ENCODE measurements at places on chromosomes 1 and 21.

DNA sequence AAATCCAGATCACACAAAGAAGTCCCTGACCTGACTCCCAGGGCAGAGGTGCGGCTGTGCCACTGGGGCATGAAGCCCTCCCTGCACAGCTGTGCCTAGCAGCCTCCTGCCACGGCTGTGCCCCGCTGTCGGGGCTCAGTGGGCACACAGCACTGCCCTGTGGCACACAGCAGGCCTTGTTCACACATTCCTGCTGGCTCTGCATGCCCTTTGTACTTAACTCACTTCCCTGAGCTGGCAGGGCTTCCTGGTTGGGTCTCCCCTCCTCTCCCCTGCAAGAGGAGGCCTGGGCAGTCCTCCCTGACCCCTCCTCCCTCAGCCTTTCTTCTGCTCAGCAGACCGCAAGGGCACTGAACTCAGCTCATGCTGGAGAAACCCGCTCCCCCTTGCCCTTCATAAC lies 14.8 kb downstream of the LHX4 start:
- no peak for DNase-seq

- DNase-seq, result no peak
These were observed 492.0 kb upstream of the USP24 start for GRCh38 chr1:55707196-55707595.

DNA sequence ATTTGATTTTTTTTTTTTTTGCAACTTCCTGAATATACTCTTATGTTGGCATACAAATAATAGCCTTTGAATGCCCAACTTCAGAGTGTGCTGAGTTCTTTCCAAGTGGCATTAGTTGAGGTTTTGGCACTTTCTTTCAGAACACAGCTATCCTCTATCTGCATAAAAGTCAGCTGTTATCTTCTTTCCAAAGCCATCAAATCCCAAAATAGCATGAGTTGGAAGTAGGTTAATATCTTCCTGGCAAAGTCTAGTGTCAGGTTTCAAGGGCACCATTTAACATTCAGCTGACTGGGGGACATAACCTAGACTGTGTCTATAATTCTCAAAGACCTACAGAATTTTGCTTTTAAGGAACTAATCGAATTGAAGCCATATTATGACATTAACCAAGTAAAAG lies 223.9 kb downstream of the PLPP3 start:
- no peak for DNase-seq

DNA sequence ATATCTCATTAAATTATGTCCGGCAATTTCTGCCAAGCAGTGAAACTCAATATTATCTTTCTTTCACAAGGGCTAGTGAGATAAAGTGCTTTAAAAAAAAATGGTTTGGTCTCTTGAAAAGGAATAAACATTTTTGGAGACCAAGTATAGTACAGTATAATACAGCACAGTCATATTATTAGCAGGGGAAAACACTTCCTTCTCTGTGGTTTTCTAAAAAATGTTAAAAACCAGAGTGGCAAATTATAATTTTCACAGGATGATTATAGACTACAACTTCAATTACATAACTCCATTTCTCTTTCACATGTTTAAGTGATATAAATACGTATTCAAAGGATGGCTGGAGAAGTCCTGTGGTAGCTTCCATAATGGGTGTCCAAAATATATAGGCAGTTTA lies 170.3 kb upstream of the DMRTA2 start:
- no peak for DNase-seq

GRCh38 chr1:51622455-51622913 lies 5.6 kb downstream of the OSBPL9 start:
- peak; percentile 31 for DNase-seq

- no peak for DNase-seq
These were observed 13.5 kb downstream of the MOV10 start for GRCh38 chr1:112687785-112688496.

DNA sequence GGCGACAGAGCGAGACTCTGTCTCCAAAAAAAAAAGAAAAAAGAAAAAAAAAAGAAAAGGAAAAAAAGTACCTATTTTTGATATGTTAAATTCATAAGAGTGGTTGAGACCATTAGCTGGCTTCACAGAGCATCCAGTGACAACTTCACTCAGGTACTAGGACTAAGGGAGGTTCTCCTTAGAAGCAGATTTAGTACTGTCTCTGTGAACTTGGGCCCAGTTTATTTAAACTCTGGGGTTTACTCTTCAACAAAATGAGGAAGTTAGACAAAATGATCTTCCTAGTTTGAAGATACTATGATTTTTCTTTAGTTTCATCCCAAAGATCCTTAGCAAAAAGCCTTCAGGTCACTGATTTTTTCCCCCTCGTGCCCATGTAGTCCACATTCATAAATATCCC lies 21.2 kb downstream of the MACO1 start:
- no peak for DNase-seq

GRCh38 chr1:115927971-115928370 lies 48.3 kb upstream of the SLC22A15 start:
- DNase-seq, result no peak

GRCh38 chr1:10032590-10033358 lies at the start of gene UBE4B:
TSS of gene UBE4B (plus strand) at chr1:10032958. CDS start at chr1:10033671, 713 bp downstream.
- peak; percentile 98 for DNase-seq

DNA sequence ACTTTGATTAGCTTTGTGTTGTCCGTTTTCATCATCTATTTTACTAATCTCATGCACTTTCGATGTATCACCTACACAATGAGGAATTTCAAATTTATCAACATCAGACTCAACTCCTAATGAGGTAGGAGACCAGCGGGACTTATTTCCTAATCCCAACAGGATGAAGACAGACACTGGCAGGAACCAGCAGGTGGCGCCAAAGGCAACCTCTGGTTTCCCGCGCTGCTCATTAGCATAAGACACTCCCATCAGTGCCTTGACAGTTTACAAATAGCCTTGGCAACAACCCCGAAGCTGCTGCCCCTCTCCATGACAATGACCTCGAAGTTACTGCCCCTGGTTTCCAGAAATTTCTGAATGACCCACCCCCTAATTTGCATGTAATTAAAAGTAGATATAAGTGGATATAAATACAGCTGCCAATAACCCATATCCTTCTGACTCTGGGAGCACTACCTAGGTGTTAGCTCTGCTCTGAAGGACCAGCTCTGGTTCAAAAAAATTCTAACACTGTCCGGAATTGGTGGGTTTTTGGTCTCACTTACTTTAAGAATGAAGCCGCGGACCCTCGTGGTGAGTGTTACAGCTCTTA lies 974.8 kb downstream of the ADGRL2 start:
- DNase-seq, result no peak

- DNase-seq, result no peak
These were observed 14.0 kb upstream of the TRIM63 start for GRCh38 chr1:26081267-26082019.

- no peak for DNase-seq
These were observed 34.8 kb upstream of the TTC22 start for GRCh38 chr1:54835970-54836369.

- no peak for DNase-seq
These were observed 183.2 kb downstream of the TNR start for GRCh38 chr1:175560192-175560591.

DNA sequence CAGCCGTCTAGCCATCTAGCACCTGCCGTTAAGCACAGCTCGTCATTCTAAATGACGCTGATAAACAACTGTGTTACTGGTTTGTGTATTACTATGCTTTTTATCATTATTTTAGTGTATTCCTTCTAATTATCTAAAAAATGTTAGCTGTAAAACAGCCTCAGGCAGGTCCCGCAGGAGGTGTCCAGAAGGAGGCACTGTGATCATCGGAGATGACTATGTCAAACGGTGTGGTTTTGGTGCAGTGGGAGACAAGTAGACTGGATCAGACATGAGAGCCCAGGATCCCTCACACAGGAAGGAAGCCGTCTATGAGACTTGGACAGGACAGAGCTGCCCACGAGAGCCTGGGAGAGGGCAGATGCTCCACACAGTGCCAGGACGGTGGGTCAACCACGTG lies 55.3 kb upstream of the COL6A1 start:
- no peak for DNase-seq

DNA sequence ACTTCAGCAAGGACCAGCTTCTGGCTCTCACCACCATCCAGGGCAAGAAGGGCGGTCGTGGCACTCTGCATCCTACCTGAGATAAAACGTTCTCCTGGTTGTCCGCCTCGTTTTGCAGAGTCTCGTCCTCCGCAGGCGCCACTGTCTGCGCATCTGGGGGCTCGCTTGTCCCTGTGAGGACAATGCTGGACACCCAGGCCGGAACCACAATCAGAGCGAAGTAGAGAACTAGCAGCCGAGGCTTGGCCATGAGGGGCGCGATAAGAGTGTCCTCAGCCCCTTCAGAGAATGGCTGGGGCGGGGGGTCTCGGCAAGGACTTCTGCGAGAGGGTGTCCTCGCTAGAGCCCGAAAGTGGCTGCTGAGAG lies 505 bp downstream of the OLFML2B start:
- DNase-seq, result no peak

GRCh38 chr1:94554580-94554979 lies 13.0 kb upstream of the F3 start:
- DNase-seq, result no peak

- DNase-seq, result peak; percentile 50
These were observed 50.7 kb downstream of the MACF1 start for GRCh38 chr1:39255222-39255621.

- no peak for DNase-seq
These were observed 676.4 kb upstream of the ADAMTS5 start for GRCh38 chr21:27643326-27643725.

DNA sequence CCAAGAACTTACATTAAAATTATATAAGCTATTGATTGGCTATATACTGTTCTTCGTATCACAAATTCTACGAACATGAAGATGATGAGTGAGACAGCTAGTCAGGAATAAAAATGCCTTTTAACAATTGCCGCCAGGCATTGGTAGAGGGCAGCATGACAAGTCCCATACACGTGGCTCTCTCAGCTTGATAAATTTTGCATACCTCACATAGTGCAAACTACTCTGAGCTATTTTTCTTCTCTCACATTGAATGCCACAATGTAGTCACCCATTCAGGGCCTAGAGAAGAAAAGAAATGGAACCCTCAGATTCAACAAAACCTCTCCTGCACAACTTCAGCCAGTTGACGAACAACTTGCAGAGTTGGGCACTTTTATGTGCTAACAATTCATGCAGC lies 27.0 kb upstream of the FMO2 start:
- DNase-seq, result no peak

DNA sequence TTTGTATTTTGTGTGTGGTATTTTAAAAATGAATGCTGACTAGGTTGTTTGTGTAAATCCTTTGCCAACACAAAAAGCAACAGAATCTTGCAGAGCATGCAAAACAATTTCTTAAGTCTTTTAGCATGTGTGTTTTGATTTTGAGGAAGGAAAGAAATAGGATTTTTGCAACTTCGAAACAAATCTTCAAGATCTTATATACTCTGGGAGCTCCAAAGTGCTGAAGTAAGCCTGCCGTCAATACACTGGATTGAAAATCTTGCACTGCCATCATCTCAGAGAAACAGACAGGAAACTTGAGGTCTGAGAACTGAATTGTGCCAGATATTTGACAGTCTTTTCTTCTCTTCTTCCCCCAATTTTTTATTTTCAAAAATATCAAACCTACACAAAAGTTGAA lies 29.3 kb upstream of the DISP1 start:
- DNase-seq, result no peak

DNA sequence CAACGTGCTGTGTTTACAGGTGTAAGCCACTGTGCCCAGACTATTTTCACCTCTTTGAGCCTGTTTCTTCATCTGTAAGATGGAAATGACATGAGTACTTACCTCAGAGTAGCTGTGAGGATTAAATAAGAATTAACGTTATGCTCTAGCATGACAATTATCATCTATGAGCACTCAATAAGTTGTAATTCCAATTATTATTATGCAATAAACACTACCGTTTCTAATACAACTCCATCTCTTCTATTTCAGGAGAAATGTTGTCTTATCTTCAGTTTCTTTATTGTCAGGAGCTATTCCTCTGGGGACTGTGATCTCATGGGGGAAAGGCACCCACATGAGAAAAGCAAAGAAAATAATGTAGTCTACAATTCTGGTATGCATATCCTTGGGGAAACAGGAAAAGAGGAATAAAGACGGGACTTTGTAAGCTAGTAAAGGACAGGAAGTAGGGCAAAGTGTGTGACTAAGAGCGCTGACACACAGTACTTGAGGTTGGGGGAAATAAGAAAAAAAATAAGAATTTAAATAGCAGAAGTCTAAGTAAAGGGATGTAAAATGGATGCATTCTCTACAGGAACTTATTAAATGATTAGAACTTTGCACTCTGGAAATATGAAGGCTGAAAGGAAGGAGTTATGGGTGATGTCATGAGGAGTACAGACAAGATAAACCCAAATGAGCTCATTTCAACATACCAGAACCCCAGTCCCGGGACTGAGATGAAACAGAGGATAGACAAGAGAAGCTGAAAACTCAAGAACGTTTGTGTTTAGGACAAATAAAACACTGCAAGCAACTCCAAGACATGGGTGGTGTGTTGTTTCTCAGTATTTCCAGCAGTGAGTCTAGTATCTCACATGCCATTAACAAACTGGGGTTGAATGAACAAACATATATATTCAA lies 9.8 kb downstream of the PHC2 start:
- peak; percentile 41 for DNase-seq

GRCh38 chr21:30480145-30480544 lies at the start of gene KRTAP19-1:
TSS of gene KRTAP19-1 (minus strand) at chr21:30480367. CDS start at chr21:30480317, 50 bp downstream.
- DNase-seq, result no peak

GRCh38 chr1:31886866-31887265 lies 51.3 kb downstream of the PTP4A2 start:
- no peak for DNase-seq

GRCh38 chr1:23727362-23727811 lies 15.9 kb upstream of the ELOA start:
- DNase-seq, result no peak

DNA sequence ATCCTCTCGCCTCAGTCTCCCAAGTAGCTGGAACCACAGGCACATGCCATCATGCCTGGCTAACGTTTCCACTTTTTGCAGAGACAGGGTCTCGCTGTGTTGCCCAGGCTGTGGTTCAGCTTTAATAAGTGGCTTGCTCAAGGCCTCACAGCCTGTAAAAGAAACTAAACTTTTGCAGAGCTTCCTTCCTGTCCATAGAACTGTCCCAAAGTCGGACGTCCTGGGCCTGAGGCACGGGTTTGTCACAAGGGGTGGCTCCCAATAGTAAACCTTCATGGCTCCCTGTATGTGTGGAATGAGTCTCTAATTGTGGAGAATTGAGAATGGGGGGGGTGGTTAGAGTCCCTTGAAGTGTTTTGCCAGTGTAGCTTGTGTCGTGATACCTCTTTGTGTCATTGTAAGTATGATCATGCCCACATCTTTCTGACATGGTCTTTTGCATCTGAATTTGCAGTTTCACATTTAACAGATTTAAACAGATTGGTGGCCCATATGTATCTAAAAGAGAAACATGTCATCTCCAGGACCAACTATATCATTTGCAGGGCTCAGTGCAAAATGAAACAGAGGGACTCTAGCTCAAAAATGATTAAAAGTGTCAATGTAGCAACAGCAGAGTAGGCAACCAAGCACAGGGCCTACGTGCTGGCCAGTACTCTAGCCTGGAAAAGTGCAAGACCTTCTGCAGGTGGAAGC lies 332.1 kb downstream of the KIF26B start:
- DNase-seq, result no peak

DNA sequence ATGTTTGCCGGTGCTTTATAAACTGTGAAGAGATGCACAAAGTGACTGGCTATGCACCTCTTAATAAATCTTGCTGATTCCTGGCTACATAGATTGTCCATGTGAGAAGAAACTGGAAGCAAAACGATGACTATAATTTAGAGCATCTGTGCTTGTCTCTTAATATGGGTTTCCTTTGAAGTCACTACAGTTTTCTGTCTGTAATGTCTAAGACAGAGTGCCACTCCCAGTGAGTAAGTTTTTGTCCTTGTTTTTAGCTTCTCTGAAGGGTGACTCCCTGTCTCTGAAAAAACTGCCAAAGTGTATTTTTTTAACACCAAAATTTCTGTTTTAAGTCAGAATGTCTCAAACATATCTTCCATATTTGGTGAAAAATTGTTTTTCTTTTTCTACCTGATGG lies 175.1 kb downstream of the FASLG start:
- no peak for DNase-seq
